ENCODE measurements at places on chromosomes 5 and 9.
A peak's percentile ranks its signal among the peaks of the same experiment; 100 is the strongest.

GRCh38 chr9:8337834-8338766, 538.5 kb upstream of the DMAC1 start:
- DNase-seq: no peak

DNA sequence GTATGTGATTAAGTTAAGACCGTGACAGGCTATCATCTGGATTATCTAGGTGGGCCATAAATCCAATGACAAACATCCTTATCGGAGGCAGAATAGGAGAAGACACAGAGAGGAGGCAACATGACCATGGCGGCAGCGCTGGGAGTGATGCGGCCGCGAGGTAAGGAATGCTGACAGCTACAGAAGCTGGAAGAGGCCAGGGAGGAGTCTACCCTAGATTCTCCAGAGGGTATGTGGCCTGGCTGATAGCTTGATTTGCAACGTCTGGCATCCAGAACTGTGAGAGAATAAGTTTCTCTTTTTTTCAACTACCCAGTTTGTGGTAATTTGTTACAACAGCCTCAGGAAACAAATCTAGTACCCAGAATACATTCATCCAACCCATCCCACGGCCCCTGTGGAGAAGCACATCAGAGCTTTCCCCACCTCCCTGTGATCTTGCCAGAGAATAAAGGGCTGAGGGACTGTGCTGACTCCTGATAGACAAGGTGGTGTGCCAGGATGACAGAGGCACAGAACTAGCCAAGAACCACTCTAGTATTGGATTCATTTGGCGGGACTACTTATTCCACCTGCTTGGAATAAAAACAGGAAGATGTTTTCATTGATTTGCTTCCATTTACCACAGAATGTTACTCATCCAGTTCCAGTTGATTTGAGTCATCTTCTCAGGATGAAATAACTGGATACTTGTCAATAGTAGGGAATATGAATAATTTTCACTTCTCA, 187.4 kb downstream of the MAN2A1 start:
- DNase-seq: no peak

DNA sequence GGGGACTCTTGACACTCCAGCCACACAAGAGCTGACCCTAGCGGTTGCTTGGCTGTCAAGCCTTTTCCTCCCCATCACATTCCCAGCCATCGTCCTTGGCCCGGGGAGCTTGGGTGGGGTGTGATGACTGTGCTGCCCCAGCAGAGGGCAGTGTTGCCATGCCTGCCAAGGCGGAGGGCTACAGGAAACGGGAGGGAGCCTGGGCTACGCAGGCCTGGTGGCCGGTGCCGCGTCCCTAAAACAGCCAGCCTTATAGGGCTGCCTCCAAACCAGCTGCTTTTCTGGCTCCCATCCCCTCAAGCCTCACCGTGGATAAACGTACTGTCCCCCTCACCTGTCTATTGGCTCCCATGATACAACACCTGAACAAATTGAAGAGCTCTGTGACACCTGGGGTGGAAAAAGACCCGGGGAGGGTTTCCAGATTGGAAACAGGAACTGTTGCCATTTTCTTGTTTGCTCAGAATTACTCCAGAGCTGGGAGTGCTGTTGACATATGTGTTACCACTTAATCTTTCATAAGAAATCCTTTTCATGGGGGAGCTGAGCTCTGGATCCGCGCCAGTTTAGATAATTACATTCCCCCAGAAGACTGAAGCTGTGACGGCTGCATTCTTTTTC, 72.8 kb upstream of the ASTN2 start:
- peak; percentile 33 for DNase-seq

- DNase-seq: no peak
These were observed 149.3 kb downstream of the NTRK2 start for GRCh38 chr9:84818791-84819190.

- no peak for DNase-seq
These were observed 58.7 kb upstream of the TNFSF8 start for GRCh38 chr9:114988962-114989599.
